ENCODE measurements at places on chromosomes 12 and 14.

GRCh38 chr12:94299846-94300245, 151.5 kb downstream of the PLXNC1 start:
- DNase-seq: no peak

DNA sequence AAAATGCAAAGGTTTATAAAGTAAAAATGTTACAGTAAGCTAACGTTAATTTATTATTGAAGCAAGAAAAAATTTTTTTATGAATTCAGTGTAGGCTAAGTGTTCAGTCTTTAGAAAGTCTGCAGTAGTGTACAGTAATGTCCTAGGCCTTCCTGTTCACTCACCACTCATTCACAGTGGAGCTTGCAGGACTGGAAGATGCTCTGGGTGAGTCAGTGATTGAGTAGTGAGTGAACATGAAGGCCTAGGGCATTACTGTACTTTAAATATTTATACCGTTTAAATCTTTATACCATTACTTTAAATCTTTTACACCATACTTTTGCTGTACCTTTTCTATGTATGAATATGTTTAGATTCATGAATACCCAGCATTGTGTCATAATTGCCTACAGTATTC, 120.3 kb upstream of the SLC38A4 start:
- no peak for DNase-seq

GRCh38 chr12:25186038-25186787, 8.7 kb downstream of the DNAI7 start:
- no peak for DNase-seq

GRCh38 chr14:90871605-90872233, 55.5 kb upstream of the TTC7B start:
- no peak for DNase-seq

DNA sequence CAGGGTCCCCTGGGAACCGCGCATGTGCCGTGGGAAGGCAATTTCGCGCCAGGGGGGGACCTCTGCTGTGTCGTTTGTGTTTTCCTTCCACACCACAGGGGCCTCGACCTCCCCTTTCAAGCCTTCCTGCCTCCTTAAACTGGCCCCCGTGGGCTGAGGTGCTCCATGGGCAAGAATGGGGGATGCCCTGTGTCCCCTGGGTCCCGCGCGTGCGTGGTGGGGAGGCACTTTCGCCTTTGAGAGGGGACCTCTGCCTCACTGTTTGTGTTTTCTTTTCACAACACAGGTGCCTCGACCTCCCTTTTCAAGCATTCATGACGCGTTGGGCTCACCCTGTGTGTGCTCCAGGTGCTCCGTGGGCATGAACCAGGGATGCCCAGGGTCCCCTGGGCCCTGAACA, 348.8 kb downstream of the ALG10 start:
- DNase-seq: no peak

DNA sequence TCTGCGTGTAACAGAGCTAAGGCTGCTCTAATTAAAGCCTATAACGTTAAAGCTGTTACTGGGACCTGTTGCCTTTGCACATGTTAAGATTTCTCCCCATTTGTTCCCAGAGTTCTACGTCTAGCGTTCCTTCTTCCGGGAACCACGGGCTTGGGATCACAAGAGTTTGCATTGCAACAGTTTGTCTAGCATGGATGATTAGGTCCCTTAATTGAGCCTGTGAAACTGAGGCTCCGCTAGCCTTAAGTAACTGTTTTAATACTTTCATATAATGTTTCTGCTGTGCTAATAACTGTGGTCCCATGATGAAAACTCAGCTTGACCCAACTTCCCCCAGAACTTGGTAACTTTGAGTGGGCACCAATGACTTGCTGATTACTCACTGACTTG, 16.7 kb upstream of the LYZ start:
- DNase-seq: no peak

GRCh38 chr12:91023326-91024004, 18.7 kb upstream of the EPYC start:
- DNase-seq: peak; percentile 43

- no peak for DNase-seq
Measured at GRCh38 chr12:2876431-2877046, 435 bp downstream of the FOXM1 start.

- no peak for DNase-seq
Measured at GRCh38 chr14:31009836-31010574, 15.4 kb upstream of the AP4S1 start.

GRCh38 chr14:76863724-76864407, 37.7 kb downstream of the LRRC74A start:
- DNase-seq: no peak

DNA sequence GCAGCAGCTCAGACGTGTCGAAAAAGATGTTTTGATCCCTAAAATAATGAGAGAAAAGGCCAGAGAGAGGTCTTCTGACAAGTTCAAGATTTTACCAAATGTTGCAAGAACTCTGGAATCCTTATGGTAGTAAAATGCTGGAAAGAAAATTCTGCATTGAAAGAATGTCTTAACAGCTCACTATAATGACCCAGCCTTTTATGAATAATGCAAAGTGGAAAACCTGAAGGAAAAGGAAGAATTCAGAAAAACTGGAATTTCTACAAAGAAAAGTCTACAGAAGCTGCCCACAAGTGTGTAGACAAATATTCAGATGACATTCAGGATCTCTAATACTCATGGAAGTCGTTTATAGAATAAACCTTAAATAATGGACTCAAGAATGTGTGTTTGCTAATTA, 1.8 kb upstream of the CCDC88C start:
- no peak for DNase-seq
